T-cell (primary cell): ENCODE measurements at places on chromosomes 4 and X.

- DNase-seq, result no peak
Observed at GRCh38 chr4:143404555-143404954, 67.9 kb downstream of the GAB1 start.

- no peak for DNase-seq
Observed at GRCh38 chrX:133590703-133591505, 175.6 kb upstream of the GPC4 start.

DNA sequence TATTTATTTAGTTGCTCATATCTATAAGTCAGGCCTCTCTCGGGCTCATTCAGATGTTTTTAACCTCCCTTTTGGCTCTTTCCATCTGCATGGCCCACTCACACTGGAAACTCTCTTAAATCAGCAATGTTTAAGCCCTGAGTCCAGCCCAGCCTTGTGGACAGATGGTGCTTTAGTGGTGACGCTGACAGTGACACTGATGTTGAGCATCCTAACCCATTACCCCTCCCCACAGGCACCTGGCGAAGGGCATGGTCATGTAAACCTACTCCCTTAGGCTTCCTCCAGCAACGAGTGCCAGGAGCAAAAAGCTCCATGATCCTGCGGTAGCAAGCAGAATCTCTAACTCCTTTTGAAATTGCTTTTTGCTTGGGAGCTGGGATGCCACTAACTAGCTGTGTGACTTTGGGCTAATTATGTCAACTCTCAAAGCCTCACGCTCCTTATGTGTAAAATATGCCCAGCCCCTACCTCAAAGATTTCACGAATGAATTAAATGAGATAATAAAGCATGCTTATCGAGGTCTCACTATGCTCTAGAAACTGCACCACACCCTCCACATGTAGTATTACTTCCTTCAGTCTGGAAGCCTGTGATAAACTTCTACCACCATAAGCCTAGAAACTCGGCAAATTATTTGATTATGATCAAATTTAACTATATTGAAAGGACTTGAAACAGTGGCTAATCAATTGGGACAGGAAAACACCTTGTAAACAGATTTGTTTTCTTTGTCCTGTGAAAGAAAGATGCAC, 569.4 kb downstream of the BCOR start:
- no peak for DNase-seq

DNA sequence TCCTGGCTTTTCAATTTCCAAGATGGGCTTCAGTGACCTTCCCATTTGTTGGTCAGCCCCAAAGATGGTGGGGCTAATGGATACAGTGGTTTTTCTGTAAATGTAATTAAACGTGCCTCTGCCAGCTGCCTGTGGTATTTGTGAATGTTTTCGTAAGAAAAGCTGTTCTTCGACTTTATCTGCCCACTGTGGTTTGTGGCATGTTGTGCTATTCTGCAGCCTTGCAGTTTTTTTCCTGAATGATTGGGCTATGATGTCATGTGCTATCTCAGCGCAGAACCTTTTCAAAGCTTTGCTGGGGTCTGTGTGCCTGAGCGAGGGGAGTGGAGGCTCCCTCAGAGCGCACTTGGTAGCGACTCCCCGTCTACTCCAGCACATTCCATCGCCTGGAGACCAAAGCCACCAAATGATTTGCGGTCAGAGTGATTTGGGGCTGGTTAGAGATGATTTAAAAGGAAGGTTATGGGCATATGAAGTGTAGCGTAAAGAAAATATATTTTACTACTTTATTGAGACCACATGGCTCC, 137.5 kb downstream of the PALLD start:
- no peak for DNase-seq

GRCh38 chr4:176608346-176608745, 184.4 kb downstream of the VEGFC start:
- no peak for DNase-seq

DNA sequence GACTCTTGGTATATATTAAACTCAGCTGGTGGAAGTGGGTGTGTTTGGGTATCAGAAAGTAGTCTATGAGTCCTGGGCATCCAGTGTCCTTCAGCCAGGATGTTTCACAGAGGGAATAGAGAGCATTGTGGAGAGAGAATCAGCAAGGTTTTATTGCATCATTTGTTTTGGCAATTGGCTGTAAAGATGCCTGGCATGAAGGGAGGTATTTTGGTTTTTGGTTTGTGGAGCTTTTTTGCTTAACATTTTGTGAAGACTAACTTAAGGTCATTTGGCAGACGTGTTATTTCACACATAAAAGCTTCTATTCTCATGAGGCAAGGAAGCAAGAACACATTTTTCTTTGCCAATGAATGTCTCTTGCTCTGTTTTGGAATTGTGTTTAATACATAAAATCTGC, 71.1 kb downstream of the DCLK2 start:
- DNase-seq, result no peak

DNA sequence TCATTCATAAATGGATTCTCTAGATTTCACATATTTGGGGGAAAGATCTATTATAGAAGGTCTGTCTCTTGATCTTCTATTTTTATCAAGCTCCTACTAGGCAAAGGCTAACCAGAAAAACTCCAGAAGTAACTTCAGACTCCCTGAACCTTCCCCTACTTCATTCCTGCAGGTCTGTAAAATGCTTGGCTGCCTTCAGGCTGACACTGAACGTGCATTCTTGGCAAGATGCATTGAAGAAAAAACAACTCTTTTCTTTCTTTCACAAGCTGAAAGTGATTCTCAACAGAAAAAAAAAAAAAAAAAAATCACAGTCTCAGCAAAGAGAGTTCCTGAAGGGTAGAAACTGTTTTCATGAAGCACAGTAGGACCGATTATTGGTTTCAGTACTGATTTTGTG, 12.7 kb downstream of the OPHN1 start:
- no peak for DNase-seq

GRCh38 chr4:112290341-112290740, 4.6 kb upstream of the TIFA start:
- DNase-seq, result no peak

- DNase-seq, result no peak
Observed at GRCh38 chr4:22906045-22906444, 213.3 kb downstream of the GBA3 start.

GRCh38 chr4:16598597-16599206, 299.7 kb downstream of the LDB2 start:
- no peak for DNase-seq

- no peak for DNase-seq
Observed at GRCh38 chrX:18579495-18579894, 92.4 kb downstream of the RS1 start.

GRCh38 chrX:18672008-18672407, at the start of gene RS1:
TSS of gene RS1 (minus strand) at chrX:18672108. CDS start at chrX:18672068, 40 bp downstream.
- no peak for DNase-seq

GRCh38 chr4:64893205-64893604, 484.0 kb upstream of the TECRL start:
- DNase-seq, result no peak

- no peak for DNase-seq
Observed at GRCh38 chr4:47715716-47716416, 122.0 kb downstream of the CORIN start.

DNA sequence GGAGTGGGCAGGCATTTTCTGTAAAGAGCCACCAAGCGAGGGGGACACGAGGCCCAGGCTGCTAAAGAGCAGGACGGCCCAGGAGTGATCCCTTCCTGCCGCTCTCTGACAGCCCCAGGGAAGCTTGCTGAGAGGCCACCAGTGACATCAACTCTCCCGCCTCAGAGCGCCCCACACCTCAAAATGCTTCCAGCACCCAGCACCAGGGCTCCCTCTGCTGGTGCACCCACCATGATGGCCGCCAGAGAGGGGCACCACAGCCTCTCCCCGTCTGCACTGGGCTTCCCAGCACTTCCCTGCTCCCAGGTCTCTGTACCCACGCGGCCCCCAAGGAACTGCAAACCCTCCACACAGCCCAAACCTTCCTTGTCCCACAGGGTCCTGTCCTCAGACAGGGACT, 40.4 kb downstream of the GAK start:
- DNase-seq, result no peak

GRCh38 chrX:19912-20571, 261.1 kb upstream of the PLCXD1 start:
- DNase-seq, result no peak

GRCh38 chr4:183289688-183290087, 30.4 kb downstream of the CLDN22 start:
- DNase-seq, result no peak

DNA sequence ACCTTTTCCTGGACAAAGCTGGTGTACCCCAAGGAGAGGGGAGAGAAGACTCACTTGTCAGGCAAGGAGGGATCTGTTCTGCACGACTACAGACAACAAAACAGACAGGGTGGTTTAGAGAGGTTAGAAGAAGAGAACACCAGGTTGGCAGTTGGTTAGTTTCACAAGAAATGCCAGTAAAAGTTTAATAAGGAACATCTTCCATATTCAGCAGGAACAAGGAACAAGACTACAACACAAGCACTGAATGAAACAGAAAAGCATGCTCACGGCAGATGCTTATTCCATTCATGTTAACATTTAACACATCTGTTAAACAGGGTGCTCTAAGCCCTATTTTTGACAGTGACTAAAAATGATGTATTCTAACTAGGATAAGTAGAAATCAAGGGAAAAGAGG, 158.2 kb downstream of the WDFY3 start:
- DNase-seq, result no peak
